ENCODE measurements at places on chromosomes 4 and X. TPM values are rescaled to one million over a fixed set of nuclear protein-coding genes. Genes with fewer than 3 reads are reported as not detected.

Gene CPE
- 334 TPM for total RNA-seq

Gene TMPRSS11A
- total RNA-seq: not detected

Gene CORIN
- total RNA-seq: 0.48 TPM

Gene SLC16A2
- 18.4 TPM for total RNA-seq

Gene SPANXA2
- total RNA-seq: not detected

Gene ANOS1
- total RNA-seq: 0.95 TPM

Gene ADH4
- 0.29 TPM for total RNA-seq

Gene CHRDL1
- total RNA-seq: 107 TPM

Gene UNC5C
- 14.9 TPM for total RNA-seq

Gene EGFL6
- 0.19 TPM for total RNA-seq

Gene SCRG1
- 61.8 TPM for total RNA-seq

Gene ASB12
- not detected for total RNA-seq

- no peak for DNase-seq
Measured at GRCh38 chrX:10062352-10062751, 94.4 kb upstream of the CLCN4 start.

GRCh38 chr4:83569987-83570386 lies 34.1 kb downstream of the GPAT3 start:
- no peak for DNase-seq

DNA sequence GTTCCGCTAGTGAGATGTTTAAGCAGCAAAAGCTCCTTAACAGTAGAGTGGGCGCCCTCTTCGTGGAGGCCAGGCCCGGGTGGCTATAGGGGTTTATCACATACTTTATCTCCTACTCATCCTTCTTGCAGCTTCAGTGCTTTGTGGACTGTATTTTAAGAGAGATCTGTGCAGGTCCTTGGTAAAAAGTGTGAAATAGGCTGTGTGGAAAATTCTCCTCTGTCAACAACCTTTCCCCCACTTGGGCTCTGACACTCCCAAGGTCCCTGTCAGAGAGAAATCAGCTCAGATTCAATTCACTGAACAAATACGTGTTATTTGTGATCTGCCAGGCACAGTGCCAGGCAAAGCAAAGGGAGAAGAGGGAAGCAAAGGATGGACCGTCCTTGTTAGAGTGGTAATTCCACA lies 214.3 kb upstream of the PPARGC1A start:
- DNase-seq: no peak

- no peak for DNase-seq
Measured at GRCh38 chrX:3806630-3807029, 93.2 kb upstream of the PRKX start.

DNA sequence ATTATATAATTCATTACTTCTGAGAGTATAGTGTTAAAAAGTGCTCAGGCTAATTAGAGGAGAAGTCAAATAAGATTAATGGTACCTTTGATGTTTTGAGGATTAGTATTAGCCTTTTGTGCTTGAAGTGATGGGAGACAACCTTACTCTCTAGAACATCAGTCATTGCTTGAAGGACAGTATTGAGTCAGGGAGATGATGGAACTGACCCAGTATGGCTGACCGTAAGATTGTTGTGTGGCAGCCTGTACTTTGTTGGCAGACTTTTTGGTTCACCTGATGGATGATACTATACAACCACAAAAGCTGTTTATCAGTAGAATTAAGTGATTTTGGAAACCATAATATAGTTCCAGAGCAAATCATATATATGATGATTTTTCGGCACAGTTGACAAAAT lies 9.9 kb downstream of the OGT start:
- DNase-seq: no peak

GRCh38 chrX:70439016-70439415 lies 5.6 kb upstream of the DLG3 start:
- no peak for DNase-seq

DNA sequence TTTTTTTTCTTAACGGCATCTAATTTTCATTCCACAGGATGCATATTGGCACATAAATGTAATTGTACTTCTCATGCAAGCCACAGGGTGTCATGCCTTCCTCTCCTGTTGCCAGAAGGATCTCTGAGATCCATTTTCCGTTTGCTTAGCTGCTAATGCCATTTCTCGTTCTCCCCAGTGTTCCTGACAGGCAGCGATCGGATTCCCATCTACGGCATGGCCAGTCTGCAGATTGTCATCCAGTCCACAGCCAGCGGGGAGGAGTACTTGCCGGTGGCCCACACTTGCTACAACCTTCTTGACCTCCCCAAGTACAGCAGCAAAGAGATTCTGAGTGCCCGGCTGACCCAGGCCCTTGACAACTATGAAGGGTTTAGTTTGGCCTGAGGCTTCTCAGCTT lies 8.9 kb upstream of the NAP1L5 start:
- no peak for DNase-seq

DNA sequence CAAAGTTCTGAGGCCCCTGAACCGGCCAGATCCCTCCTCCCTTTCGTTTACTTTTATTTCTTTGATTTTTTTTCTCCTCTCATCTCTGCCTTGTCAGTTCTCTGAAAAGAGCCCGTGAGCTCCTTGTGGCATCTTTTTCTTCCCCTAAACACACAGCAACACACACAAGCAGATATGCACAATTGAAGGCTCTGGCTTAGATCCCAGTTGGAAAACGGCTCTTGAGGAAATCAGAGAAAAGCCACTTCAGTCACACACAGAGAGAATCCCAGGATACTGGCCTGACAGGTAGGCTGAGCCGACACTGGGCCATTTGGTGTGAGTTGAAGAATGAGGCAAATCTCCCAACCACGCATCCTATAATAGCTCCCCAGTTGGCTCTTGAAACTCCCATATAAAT lies 12.9 kb downstream of the DIPK2B start:
- DNase-seq: no peak

DNA sequence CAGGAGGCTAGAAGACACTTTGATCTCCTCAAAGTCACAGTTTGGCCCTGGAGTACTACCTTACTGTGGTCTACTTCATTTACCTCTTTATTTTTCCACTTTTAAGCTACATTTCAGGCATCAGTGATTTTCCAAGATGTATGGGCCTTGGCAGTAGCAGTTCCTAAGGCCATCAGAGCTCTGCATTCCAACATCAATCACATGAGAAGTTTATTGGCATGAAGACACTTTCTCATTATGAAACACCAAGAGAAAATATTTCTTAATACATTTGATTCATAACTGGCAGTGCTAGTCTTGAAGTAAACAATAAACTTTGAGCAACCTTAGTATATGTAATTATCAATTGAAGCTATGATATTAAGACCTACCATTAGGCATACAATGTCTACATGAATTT lies 178.1 kb downstream of the IL15 start:
- no peak for DNase-seq

DNA sequence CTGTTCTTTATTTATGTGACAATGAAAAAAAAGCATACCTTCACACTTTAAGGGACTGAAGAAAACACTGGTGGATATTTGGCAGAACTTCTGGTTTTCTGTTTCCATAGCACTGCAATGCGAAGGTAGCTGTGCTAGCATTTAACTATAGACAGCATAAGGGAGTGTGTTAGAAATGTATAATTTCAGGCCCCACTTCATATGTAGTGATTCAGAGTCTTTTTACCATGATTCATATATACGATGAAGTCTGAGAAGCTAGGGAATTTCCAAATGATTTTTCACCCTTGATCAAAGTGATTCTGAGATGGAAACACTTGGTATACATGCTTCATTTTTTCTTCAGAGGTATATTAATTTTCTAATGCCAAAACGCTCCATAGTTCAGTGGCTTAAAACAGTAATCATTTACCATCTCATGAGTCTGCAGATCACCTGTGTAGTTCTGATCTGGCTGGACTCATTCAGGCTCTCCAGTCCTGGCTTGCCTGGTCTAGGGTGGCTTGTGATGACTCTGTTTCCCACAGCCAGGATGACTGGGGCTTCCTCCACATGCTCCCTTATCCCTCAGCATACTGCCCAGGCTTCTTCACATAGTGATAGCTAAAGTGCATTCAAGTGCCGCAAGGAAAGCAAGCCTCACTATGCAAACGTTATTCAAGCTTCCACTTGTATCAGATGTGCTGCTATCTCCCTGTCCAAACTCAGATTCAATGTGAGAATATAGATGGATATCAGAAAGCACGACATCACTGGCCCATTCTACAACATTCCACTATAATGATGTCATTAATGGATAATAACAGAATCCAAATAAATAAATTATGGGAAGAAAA lies 790.1 kb downstream of the TECRL start:
- no peak for DNase-seq

DNA sequence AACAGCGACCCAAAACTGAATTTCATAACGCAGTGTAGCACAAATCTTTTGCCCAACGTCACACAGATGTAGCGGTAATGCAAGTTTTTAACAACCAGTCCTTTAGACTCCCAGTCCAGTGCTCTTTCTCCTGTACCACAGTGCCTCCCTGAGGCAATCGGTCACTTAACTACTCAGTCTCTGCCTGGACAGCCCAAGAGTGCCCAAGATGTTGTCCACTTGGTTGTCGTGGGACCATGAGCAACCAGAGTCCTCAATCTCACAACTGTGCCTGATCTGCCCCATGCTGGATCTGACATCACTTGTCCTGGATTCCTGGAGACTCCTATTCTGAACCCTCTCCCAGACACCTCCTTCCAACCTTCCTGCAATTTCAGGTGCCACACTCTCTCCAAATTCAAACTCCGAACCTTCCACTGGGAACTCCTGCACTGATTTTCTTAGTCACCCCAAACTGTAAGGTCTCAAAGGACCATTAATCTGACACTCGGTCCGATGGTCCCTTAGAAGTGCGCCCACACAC lies 702 bp downstream of the MMGT1 start:
- no peak for DNase-seq

DNA sequence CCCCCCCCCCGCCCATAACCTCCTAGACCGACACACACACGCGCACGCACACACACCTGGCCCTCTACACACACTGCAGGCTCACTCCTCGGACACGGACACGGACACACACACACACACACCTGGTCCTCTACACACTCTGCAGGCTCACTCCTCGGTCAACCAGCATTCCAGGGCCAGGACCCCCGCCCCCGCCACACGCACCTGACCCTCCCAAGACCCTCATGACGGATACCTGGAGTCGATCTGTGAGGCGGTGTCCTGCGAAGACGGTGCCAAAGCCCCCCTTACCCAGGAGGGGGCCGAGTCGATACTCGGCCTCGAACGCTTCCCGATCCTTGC lies 552 bp downstream of the PIM2 start:
- DNase-seq: no peak

DNA sequence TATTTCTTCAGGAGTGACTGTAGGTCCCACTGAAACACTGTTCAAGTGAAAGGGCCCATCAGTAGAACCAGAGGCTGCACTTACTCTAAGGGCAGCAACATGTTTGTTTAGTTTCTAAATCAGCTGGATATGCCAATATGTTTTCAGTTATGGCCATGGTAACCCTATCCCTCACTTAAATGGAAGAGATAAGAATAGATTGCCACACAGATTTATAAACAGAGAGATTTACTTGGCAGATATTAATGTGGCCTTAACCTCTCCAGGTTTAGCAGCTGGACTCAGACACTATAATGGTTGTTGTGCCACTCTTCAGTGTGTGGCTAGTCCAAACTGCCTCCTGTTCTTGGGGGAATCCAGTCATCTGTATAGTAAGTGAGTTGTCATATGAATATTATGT lies 354.1 kb downstream of the TEX13C start:
- no peak for DNase-seq

GRCh38 chrX:40092808-40093435 lies 4.8 kb downstream of the BCOR start:
- DNase-seq: no peak

- no peak for DNase-seq
Measured at GRCh38 chr4:110250023-110250387, 51.6 kb upstream of the ELOVL6 start.

GRCh38 chrX:151359931-151360871 lies 36.8 kb upstream of the VMA21 start:
- DNase-seq: no peak

DNA sequence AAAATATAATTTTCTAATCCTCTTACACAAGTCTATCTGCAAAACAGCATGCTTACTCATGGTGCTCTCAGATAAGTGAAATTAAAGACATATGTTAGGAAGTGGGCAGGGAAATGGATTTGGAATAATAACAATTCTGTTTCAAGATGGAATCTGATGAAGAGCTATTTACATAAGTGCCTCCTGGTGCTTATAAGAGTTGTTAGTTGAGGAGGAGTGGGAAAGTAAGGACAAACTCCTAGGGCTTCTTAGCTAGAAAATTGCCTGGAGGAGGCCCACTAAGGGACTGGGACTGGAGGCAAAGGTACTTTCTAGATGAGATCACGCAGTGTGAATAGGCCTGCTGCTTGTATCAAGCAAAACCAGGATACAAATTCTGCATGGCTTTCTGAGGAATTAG lies 939.8 kb downstream of the GLUD2 start:
- no peak for DNase-seq

DNA sequence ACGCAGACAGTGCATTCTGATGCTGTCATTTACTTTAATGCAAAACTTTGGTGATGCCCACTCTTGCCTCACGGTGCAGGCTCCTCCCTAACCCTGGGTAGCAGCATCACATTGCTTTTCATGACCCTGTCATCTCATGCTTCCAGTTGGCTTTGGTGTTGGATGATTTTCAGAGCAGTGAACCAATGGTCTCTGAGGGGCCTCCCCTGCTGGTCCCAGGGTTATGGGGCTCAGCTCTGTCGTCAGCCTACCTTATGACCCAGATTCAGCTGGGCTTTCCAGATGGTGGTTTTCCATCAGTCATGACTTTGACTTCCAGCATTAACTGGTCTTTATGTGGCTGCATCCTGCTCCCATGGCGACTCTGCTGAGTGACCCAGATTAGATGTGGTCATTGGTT lies 56.0 kb downstream of the NOP14 start:
- no peak for DNase-seq

DNA sequence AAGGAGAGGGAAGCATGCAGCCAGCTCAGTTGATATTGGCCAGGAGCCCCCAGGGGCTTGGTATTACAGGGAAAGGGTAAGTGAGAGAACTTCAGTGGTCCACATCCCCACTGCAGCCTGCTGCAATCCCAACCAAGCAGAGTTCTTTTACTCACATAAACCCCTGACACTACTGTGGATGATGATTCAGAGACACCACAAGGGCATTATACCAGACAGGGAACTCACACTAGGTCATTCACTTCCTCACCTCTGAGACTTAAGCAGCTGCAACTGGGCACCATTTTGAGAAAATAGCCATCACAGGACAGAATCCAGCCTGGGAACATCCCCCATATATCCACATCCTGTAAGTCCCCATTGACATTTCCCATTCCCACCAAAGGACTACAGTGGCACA lies 248.0 kb downstream of the INPP4B start:
- DNase-seq: no peak

DNA sequence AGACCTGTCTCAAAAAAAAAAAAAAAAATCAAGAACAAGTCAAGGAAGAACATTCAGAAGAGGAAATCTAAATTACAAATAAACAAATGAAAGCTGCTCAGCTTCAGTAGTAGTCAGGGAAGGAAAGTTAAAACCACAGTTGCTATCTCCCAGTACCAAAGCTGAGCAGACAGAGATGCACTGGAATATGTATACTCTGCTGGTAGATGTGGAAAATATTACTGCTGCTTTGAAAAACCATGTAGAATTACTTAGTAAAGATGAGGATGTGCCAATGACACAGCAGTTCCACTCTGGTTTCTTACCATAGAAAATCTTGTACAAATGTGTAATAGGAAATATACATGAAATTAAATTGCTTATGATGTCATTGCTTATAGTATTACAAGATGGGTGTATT lies 25.1 kb upstream of the PRKX start:
- DNase-seq: no peak

GRCh38 chrX:116841290-116841689 lies 378.5 kb upstream of the CT83 start:
- no peak for DNase-seq
